Purkinje cell (primary cell): ENCODE measurements at places on chromosomes 1 and 21. TPM values are rescaled to one million over a fixed set of nuclear protein-coding genes. Genes with fewer than 3 reads are reported as not detected.

Gene CCDC17
- polyA plus RNA-seq = not detected in 2 replicates

Gene HAPLN2
- polyA plus RNA-seq = not detected in 2 replicates

Gene C1orf141
- not detected in 2 replicates for polyA plus RNA-seq

Gene TENT5C
- 0.27 TPM in 1 of 2 replicates, not detected in the other for polyA plus RNA-seq

Gene LRRC8B
- polyA plus RNA-seq = 7.5 and 12.6 TPM in 2 replicates
